ENCODE measurements at places on chromosomes 7 and 10.
A peak's percentile ranks its signal among the peaks of the same experiment; 100 is the strongest.

DNA sequence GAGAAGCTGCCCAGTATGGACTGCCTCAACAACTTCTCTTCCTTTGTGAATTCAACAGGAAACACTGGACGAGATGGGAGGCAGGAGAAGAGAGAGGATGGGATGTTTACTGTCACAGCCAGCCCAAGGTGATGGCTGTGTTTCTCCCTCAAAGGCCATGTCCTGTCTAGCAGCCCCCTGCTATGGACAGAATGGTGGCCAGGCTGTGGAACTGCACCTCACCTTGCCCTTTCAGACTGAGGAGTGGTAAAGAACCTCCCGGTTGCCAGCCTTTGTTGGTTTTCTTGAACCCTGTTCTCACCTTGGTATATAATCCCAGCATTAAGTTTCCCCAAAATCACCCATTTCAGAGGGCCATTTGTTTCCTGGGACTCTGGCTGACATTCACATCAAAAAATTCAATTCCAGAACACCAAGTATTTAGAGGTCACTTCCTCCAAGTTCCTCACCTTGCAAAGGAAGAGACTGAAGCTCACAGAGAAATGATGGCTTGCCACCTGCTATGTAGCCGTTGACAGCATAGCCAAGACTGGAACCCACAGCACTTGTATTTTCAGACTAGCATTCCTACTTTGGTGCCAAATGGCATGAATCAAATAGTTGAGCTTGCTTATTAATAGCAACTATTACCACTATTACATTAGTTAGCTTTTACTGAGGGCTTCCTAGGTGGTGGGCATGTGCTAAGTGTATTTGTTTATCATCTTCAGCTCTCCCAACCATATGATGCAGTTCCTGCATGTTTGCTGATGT is 224.0 kb upstream of the GRB10 start:
- no peak for DNase-seq

DNA sequence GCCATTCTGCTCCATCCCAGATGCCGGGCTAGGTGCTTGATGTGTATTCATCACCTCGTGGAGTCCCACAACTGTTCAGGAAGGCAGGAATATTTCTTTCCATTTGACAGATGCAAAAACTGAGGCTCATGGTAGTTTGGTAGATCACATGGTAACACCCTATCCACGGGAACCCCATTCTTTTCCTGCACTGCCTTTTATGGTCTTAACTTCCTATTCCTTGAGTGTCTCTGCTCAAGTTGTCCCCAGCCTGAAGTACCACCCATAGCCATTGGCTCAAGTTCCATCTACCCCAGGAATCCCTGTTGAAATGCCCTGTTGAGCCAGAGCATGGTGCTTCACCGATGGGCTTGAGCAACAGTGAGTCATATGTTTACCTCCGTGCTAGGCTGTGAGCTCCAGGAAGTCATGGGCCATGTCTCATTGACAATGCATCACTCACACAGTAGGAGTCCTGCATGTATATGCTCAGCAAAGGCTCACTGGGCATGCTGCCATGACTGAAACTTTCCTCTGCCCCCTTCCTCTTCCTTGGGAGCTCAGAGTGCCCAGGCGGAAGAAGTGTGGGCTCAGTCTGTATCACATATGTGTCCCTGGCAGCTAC is 71.7 kb upstream of the ADAM12 start:
- DNase-seq, result no peak

DNA sequence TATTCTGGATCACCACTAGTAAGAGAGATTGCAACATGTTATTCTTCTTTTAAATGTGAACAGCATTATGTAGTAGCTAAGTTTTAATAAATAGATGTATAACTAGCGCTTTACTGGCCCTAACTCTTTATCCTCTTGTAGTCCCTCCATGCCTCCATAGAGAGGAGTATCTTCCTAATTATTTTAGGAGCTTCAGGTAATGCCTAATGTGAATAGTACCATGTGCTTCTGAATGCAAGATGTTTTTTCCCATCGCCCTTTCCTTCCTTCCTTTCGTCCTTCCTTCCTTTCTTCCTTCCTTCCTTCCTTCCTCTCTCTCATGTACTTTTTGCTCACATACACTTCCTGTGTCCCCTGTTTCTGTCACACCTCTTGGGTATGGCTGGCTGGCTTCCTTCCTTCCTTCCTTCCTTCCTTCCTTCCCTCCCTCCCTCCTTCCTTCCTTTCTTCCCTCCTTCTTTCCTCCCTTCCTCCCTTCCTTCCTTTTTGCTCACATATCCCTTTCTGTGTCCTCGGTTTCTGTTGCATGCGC is 290.7 kb downstream of the HDAC9 start:
- no peak for DNase-seq

DNA sequence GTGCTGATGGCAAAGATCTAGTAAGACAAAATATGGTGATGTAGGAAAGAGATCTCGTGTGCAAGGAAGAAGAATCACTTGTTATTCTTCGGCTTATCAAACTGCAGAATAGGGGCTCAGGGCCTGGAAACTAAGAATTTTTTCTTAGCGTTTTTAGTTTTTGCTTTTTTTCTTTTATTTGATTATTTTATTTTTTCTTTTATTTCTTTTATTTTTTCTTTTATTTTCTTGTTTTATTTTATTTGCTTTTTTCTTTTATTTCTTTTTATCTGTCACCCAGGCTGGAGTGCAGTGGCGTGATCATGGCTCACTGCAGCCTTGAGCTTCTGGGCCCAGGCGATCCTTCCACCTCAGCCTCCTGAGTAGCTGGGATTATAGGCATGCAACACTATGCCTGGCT is 70.0 kb downstream of the ATRNL1 start:
- DNase-seq, result no peak

DNA sequence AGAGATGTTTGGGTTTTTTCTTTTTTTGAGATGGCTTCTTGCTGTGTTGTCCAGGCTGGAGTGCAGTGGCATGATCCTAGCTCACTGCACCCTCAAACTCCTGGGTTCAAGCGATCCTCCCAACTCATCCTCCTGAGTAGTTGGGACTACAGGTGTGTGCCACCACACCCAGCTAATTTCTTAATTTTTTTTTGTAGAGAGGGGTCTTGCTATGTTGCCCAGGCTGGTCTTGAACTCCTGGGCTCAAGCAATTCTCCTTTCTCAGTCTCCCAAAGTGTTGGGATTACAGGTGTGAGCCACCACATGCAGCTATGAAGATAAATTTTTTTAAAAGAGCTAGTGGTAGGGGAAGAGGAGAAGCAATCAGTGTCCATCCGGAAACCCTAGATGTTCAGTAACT is 56.8 kb downstream of the CLIP2 start:
- no peak for DNase-seq

GRCh38 chr7:75647709-75648438 is 90.9 kb downstream of the HIP1 start:
- DNase-seq, result no peak

GRCh38 chr7:5231811-5232484 is 41.9 kb downstream of the WIPI2 start:
- DNase-seq, result no peak

DNA sequence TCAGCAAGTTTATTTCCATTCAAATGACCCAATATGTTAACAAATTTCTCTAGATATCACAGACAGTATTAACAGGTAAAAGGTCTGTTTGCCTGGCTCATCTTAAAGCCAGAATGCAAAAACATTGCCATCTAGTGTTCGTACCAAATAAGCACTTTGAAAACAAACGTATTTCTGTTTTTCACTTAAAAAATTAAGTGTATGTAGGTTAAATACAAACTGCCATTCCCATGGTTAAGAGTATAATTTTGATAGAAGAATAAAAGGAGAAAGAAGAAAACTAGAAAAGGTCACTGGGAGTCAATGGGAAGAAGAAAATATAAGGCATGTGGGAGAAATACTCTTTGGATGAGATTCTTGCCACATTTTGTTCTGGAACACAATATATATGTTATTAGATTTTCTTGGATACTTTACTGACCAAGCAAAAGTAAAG is 51.0 kb downstream of the ORC5 start:
- DNase-seq, result peak; percentile 2

GRCh38 chr10:52818019-52818418 is 45.4 kb upstream of the MBL2 start:
- DNase-seq, result no peak

Measured in NCI-H1436 treated with DMSO at 0.1 percent for 48 hours (cell line).